ENCODE measurements at places on chromosomes 3 and 15.

DNA sequence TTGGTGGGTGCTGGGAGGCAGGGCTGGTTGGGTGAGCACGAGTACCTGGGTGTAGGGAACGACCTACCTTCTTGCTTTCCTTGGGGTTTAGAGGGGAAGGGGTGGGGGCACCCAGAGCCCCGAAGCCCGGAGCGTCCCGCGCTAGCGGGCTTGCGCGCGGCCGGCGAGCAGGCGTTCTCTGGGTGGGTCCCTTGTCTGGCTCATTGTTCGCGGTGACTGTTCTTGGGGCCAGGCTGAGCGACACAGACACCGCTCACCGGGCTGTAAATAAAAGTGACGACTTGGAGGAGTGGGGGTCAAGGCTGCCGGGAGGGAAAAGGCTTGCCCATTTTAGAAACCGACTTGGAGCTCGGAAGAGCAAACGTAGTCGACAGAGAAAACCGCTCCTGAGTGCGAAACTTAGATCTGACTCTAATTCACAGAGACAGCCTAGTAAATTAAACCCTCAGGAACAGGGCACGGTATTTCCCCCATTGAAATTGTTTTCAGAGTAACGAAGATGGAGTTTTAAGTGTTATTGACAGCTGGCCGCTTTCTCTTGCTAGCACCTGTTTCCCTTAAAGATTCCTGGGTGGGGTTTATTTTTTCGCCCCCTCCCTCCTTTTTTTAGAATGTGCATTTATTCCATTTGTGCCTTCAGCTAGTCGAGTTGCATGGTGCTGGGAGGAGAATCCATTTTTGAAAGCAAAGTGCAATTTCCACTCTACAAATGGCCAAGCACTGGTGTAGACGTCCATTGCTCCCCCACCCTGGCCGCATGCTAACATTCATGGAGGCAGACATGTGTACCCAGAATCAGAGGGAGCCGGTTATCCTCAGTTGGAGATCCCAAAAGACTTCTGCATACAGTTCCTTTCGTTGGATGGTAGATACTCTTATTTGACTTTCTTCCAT is 532.1 kb upstream of the SEMA6D start:
- no peak for DNase-seq

- no peak for DNase-seq
These were observed 156.8 kb upstream of the BCL6 start for GRCh38 chr3:187902041-187902471.

DNA sequence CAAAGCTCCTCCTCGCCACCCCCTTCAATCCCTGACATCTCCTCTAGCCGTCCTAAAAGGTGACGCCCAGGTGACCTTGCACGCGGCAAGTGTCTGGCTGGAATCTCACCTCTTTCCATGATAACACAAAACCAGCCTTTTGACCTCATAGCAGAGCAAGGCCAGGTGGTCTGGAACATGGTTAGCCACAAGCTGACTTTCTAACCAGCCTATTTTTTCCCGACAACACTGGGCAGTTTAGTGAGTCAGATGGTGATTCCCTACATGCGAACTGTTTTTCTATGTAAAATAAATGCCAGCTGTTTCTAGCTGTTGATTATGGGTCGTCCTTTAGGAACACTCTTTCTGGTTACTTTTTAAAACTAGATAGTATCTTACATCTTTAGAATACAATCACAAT is 243.0 kb downstream of the CD47 start:
- DNase-seq = no peak

GRCh38 chr15:31255732-31256377 is 70.8 kb upstream of the KLF13 start:
- no peak for DNase-seq

DNA sequence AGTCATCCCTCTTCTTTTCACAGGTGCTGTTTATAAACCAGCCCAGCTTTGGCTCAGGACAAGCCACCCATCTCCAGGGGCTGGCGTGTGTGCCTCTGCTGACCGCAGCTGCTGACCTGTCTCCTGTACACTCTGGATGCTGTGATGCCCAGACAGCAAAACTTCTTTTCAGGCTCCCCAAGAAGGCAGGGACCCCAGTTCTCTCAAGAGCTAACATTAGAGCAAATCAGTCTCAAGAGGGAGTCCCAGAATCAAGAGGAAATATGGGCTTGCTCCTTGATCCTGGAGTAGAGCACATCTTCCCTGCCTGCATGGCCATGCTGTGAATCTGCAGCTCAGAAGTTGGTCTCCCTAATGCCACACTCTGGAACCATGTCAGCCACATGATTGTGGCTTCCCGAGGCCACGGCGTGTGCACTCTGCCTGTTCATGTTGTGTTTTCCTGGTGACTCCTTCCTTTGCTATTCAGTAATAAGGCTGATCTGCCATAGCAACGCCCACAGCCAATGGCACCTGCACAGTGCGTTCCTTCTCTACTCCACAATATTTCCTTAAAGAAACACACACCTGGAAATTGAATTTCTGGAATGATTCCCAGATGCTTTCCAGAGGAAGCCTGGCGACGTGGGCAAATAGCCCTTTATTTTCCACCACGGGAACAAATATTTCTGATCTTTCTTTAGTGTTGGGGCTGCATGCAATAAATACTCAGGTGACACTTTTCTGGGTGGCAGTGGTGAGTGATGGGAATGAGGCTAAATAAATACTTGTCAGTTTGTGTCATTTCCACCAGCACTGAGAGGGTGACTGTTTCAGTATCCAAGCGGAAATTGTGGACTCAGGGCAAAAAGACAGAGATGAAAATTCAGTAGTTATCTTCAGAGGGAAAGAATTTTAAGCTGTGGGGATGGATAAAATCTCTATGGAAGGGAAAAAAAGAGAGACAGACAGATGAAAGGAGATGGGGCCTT is 21.9 kb upstream of the THSD4 start:
- no peak for DNase-seq

DNA sequence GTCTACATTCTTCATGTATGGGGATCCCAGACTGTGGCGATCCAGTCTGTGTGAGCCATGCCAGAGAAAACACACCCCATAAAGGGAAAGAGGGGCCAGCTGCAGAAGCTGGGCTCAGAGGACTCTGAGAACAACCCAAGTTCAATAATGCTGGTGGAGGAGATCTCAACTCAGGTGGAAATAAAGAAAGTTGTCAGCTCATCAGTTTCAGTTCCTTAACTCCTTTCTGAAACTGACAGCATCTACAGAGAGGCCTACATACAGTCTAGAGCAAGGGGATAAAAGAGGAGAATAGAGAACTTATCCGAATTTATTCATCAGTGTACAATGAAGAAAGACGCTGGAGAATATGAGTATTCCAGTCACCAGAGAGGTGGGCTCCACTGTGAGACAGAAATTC is 77.0 kb downstream of the NTRK3 start:
- no peak for DNase-seq

Measured in mesothelial cell of epicardium (in vitro differentiated cells).